Mesothelial cell of epicardium (in vitro differentiated cells): ENCODE measurements at places on chromosomes 12 and 14. TPM values are rescaled to one million over a fixed set of nuclear protein-coding genes. Genes with fewer than 3 reads are reported as not detected.

DNA sequence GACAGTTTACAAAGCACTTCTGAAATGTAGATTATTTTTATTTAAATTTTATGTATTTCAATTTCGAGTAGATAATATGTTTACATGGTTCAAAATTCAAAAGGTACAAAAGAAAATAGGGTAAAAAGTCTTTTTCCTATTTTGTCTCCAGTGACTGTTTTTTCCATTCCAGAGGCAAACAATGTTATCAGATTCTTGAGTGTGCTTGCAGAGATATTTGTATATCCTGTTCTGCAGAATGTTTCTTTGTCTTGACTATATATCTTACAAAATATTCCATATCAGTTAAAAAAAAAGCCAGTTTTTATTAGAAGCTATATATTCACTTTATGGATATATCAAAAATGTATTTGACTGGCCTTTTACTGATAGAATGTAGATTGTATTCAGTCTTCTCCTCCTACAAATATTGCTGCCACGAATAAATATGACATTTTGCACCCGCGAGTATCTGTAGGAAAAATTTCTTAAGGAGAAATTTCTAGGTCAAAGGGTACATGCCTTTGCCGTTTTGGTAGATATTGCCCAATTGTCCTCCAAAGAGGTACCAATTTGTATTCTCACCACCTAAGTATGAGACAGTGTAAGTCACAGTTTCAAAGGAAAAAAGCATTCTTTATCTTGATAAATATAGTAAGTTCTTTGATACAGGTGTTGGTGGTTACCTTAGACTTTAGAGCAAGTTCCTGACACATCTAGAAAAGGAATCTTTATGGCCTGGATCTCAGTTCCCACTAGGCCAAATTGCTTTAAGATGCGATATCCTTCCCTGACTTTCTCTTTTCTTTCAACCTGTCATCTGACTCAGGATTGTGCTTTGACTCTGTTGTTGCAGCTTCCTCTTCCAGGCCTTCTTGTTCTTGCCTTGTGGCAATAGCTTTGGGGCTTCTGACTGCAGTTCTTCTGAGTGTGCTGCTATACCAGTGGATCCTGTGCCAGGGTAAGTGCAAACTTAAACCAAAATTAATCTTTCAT is 2.3 kb downstream of the KLRG1 start:
- no peak overlapping the region for H3K27ac ChIP-seq
- no peak overlapping the region for H3K4me3 ChIP-seq
- H3K4me1 ChIP-seq, result peaks cover under 1% of the 10 kb centered on the region
- H3K36me3 ChIP-seq, result no peaks in the 10 kb centered on the region
- no peak for DNase-seq

- no peak overlapping the region for H3K27ac ChIP-seq
- H3K4me1 ChIP-seq, result peaks cover 29% of the 10 kb centered on the region
- H3K27me3 ChIP-seq, result no peaks in the 10 kb centered on the region
- no peaks in the 10 kb centered on the region for H3K36me3 ChIP-seq
- DNase-seq, result no peak
Observed at GRCh38 chr12:26101763-26102162, 23.1 kb downstream of the BHLHE41 start.

DNA sequence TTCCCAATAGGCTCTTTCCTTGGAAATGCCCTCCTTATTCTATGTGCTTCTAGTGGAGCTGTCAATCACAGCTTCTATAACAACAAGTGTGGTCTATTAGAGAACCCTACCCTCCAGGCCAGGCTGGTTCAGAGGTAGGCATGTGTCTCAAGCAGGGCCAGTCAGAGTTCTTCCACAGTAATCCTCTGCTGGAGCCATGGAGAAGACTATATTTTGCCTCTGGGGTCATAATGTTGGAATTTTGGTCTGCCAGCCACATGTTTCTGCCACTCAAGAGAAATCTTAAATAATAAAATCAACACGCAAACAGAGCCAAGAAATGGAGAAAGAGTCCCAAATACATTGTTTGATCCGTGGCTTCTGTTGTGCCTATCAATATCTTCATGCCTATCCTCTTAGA is 23.8 kb upstream of the FICD start:
- no peak overlapping the region for H3K4me3 ChIP-seq
- no peak overlapping the region for H3K27ac ChIP-seq
- H3K27me3 ChIP-seq, result peaks cover 21% of the 10 kb centered on the region
- peaks cover 2% of the 10 kb centered on the region for H3K36me3 ChIP-seq

DNA sequence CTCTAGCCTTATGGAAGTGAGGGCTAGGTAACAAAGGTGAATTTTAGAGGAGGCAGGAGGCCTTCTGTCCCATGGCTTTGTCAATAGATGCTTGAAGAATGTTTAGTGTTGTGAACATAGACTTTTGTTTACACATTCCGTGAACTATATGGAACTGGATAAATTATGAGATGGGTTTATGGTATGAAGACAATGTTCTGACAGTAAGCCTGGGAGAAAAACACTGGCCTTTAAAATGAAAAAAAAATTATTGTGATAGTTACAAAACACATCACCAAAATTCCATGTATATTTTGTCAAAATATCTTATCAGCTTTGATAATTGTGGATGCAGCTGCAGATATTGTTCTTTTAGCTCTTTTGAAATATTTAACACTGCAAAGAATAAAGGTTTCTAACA is 251.5 kb upstream of the DCN start:
- H3K27me3 ChIP-seq, result no peaks in the 10 kb centered on the region
- H3K4me3 ChIP-seq, result no peak overlapping the region
- DNase-seq, result no peak
- peaks cover 13% of the 10 kb centered on the region for H3K4me1 ChIP-seq
- no peak overlapping the region for H3K27ac ChIP-seq

- no peak overlapping the region for H3K4me3 ChIP-seq
- no peak overlapping the region for H3K27ac ChIP-seq
- no peak for DNase-seq
- peaks cover 3% of the 10 kb centered on the region for H3K36me3 ChIP-seq
Observed at GRCh38 chr12:116853507-116853906, 27.7 kb downstream of the HRK start.

- peak; percentile 25 for DNase-seq
- H3K4me3 ChIP-seq, result no peak overlapping the region
- peak overlapping the region; percentile 87 for H3K27ac ChIP-seq
- H3K4me1 ChIP-seq, result peaks cover 13% of the 10 kb centered on the region
- no peaks in the 10 kb centered on the region for H3K27me3 ChIP-seq
Observed at GRCh38 chr14:34665785-34666435, 36.0 kb upstream of the SNX6 start.

GRCh38 chr12:43221216-43221615 is 330.8 kb downstream of the ADAMTS20 start:
- DNase-seq, result no peak
- peaks cover 21% of the 10 kb centered on the region for H3K4me1 ChIP-seq
- no peak overlapping the region for H3K4me3 ChIP-seq
- H3K27me3 ChIP-seq, result no peaks in the 10 kb centered on the region
- H3K36me3 ChIP-seq, result no peaks in the 10 kb centered on the region
- no peak overlapping the region for H3K27ac ChIP-seq

The ADCY4 gene
- 2.8 to 3.4 TPM (median 3.4 TPM) in 3 replicates for total RNA-seq

The ARMH4 gene
- 18.8 to 19.8 TPM (median 19.6 TPM) in 3 replicates for total RNA-seq

The CCDC197 gene
- not detected in 3 replicates for total RNA-seq
